ENCODE measurements at places on chromosomes 2 and 18.

- no peaks in the 10 kb centered on the region for H3K27me3 ChIP-seq
- no peaks in the 10 kb centered on the region for H3K36me3 ChIP-seq
- DNase-seq = no peak
- H3K4me3 ChIP-seq = no peak overlapping the region
Observed at GRCh38 chr2:150162241-150162942, 325.1 kb downstream of the RND3 start.

- no peaks in the 10 kb centered on the region for H3K27me3 ChIP-seq
- peaks cover 2% of the 10 kb centered on the region for H3K36me3 ChIP-seq
- DNase-seq = no peak
- peaks cover 3% of the 10 kb centered on the region for H3K4me1 ChIP-seq
Observed at GRCh38 chr2:54958717-54959371, 91.4 kb downstream of the RTN4 start.

DNA sequence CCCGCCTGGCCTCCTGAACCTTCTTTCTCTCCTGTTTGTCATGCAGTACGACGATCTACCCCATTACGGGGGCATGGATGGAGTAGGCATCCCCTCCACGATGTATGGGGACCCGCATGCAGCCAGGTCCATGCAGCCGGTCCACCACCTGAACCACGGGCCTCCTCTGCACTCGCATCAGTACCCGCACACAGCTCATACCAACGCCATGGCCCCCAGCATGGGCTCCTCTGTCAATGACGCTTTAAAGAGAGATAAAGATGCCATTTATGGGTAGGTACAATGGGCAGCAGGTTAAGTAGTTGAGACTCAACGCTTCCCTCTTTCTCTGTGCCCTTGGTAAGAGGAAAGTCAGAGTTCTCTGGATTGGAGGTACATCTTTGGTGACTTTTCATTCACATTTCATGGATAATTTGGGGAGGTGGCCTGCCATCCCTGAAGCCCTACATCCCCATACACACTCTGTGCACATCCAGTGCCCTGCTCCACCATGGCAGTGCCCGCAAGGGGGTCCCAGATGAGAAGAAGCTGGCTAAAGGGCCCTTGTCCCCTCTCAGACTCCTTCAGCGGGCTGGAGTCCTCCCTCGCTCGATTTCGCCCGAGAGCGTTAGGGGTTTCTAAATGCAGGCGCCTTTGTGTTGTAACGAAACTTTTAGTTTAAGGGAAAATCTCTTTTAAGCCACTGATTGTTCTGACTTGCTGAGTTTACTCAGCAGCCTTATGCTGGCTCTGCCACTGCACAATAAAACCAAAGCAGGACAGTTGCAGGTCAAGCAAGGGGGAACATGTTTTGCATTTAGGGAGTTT is 3.0 kb downstream of the MEIS1 start:
- no peak for DNase-seq
- peaks cover 19% of the 10 kb centered on the region for H3K4me1 ChIP-seq
- no peak overlapping the region for H3K27ac ChIP-seq
- H3K4me3 ChIP-seq = no peak overlapping the region

DNA sequence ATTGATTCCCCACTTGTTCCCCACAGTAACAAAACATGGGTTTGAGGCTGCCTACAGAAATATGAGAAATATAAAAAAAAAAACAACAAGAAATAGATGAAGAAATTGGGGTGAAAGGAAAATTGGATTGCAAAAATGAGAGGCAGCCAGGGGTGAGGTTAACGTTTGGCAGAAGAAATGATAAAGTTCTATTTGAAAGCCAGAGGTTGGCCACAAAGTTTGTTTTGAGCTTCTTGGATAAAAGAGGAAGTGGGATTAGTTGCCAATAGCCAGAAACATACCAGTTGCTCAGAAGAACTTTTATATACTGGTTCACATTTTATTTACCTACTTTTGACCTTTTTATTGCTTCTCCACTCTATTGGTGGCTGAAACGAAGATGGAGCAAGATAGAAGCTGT is 67.5 kb downstream of the FASTKD2 start:
- H3K4me3 ChIP-seq = no peak overlapping the region
- no peak overlapping the region for H3K27ac ChIP-seq
- no peaks in the 10 kb centered on the region for H3K27me3 ChIP-seq
- H3K4me1 ChIP-seq = no peaks in the 10 kb centered on the region
- no peak for DNase-seq

- H3K27me3 ChIP-seq = peaks cover 23% of the 10 kb centered on the region
- no peak overlapping the region for H3K4me3 ChIP-seq
- H3K36me3 ChIP-seq = peaks cover 4% of the 10 kb centered on the region
- DNase-seq = peak; percentile 2
- peaks cover 4% of the 10 kb centered on the region for H3K4me1 ChIP-seq
- no peak overlapping the region for H3K27ac ChIP-seq
Observed at GRCh38 chr2:239770246-239770639, 254.9 kb downstream of the NDUFA10 start.

Data from T-helper 17 cell (primary cell).